Nephron progenitor cell (in vitro differentiated cells): ENCODE measurements at places on chromosomes 7 and 10.

GRCh38 chr10:44832595-44833390 lies 78.3 kb upstream of the TMEM72 start:
- DNase-seq: no peak

DNA sequence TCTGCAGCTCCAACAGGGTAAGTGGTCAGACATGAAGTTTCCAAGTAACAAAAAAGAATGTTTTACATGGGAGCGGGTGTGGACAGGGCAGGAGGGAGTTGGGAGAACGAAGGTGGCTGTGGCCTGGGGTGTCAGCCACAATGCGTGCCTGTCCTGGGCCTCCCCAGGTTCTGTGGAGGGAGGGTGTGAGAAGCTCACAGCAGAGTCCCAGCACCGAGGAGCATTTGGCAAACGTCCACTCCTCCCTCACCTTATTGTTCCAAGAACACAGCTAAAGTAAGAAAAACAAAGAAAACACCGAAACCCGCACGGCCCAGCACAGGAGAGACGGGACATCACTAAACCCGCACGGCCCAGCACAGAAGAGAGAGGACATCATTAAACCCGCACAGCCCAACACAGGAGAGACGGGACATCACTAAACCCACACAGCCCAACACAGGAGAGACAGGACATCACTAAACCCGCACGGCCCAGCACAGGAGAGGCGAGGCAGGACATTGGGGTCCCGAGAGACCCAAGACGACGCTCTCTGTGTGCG lies 226.4 kb downstream of the MAD1L1 start:
- DNase-seq: peak; percentile 3

GRCh38 chr7:149414745-149415390 lies 46.0 kb downstream of the ZNF777 start:
- DNase-seq: peak; percentile 82

GRCh38 chr7:7620644-7621210 lies 19.8 kb upstream of the UMAD1 start:
- no peak for DNase-seq

DNA sequence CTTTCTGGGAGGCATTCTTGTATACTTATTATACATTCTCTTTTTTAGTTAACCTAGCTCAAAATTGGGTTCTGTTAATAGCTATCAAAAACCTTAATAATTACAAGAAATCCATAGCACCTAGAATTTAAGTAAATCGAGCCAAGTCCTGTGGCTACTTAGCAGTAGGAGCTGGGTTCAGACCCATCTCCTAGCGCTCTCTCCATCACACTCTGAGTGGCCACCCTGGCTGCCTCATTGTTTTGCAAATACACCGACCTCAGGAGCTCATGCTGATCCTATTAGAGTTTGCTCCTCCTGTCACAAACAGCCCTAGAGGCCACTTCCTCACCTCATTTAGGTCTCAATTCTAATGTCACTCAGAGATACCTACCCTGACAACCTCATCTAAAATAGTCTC lies 46.2 kb upstream of the OSBPL3 start:
- no peak for DNase-seq

DNA sequence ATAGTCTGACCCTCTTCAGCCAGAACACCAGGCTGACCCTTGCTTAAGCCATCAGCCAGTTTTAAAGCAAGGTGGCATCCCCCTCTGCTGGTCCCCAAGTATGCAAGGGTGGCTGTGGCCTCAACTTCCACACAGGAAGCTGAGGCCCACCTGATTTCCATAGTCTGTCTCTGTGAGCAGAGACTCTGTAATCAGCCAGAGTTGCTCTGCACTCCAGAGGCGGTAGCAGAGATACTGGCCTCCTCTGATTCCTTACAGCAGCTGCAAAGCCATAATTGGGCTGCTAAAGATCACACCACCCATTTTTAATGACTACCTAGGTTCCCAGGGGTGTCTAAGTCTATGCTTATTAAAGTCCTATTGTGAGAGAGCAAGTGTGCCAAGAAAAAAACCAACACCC lies 1.8 kb downstream of the PDAP1 start:
- DNase-seq: no peak

GRCh38 chr10:69749178-69750010 lies 52.3 kb upstream of the COL13A1 start:
- no peak for DNase-seq
